ENCODE measurements at places on chromosomes 5 and 9.

DNA sequence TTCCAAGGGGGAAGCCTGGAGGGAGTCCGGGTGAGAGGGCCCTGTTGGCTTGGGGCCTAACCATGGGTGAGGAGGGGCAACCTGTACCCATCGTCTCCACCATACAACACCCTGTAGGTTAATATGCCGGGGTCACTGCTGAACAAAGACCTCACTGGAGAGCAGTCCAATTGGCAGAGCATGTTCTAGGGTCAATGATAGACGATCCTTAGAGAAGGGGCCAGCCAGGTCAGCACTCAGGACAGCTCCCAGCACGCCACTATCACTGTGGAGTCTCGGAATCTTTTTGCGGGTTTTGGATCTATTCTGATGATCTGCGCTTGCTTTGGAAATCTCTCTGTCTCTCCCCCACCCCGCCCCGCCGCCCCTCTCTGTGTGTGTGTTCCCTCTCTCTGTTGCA is 218.4 kb upstream of the MVB12B start:
- no peak for DNase-seq

DNA sequence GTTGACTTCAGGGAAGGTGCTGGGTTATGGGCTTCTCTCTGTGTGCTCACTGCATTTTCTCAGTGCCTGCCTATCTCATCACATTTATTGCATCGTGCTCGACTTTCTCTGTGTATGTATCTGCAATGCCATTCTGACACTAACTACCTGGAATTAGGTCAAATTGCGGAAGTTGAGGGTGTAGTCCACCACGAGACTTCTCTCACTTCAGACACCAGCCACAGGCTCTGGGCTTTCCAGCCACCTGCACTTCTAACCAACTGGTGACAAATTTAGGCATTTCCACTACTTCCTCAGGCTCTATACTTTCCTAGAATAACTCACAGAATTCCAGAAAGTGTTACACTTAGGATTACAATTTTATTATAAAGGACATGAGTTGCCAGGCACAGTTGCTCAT is 188.6 kb upstream of the ZNF608 start:
- DNase-seq: no peak

DNA sequence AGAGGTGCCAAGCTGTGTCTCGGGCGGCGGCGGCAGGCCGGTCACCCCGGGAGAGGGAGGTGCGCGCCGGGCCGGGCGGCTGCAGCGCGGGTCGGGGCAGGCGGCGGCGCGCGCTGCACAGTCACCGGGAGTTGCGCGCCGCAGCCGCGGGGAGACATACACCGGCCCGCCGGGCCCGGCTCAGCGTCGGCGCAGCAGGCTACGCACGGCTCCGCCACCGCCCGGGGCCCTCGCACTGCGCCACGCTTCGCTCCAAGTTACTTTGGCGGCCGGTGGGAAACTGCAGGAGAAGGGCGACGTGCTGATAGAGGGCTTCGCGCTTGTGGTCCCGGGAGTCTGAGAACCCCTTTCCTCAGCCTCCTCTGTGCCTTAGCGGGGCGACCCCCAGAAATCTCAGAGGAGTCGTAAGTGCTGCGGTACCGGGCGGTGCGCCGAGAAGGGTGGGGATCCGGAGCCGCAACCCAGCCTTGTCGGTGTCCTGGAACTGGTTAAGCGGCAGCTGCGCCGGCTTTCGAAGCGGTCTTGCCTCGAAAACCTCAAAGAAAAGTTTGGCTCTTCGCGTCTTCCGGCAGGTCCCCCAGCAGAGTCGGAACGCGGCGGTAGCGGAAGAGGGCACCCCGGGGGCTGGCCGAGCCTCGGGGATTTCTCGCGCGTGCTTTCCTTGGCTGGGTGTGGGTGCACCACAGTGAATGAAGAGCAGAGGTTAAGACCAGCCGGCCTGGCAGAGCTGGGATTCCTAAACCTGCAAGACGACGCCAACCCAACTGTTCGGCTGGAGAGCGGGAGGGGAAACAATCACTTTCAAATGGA is at the start of gene EFNA5:
TSS of gene EFNA5 (minus strand) at position 6 of the 810 bp plus-strand sequence.
- DNase-seq: peak; percentile 62

- peak; percentile 13 for DNase-seq
Measured at GRCh38 chr9:2066312-2067273, 51.4 kb downstream of the SMARCA2 start.

GRCh38 chr5:10671041-10672008 is 89.7 kb downstream of the DAP start:
- DNase-seq: no peak

GRCh38 chr5:159174511-159175168 is 34.7 kb downstream of the RNF145 start:
- DNase-seq: no peak

DNA sequence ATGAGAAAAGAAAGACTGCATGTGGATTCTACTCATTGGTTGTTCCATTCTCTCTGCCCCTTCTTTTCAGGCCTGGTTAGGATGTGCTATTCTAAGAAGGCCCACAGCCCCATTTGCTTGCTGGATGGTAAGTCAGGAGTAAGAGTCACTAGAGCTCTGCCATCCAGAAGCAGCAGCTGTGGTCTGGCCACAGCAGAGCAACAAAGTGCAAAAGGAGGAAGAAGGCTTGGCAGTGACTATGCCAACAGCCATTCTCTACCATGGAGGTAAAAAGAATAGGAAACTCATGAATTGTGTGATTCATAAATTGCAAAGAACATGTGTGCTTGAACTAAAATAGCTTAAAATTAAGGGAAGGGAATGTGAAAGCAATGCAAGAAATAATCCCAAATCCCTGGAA is 20.9 kb downstream of the KLHL3 start:
- no peak for DNase-seq

DNA sequence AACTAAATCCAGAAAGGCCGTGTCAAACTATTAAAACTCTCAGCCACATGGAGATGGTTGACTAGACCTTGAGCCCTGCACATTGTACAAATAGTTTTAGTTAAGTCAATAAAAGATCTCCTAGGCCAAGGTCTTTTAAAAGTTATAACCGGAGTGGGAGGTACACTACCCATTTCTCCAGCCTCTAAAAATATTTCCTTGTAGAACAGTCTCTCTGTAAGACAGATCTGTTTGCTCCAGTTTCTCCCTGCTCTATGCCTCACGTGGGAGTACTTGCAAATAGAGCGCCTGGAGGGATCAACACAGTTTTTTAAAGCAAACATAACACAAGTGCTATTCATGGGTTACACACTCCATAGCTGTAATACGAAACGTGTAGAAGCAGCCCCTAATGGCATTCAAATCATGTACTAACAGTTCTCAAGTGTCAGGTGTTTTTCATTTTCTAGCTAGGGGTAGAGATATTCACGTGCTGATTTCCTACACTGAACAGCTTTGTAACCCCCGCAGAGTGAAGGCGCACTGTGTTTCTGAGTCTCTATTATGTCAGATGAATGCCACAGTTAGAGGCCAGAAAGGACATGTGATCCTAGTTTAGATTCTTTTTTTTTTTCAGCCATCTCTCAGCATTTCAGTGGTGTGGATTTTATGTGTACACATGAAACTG is 703.4 kb upstream of the GRAMD2B start:
- DNase-seq: peak; percentile 81

DNA sequence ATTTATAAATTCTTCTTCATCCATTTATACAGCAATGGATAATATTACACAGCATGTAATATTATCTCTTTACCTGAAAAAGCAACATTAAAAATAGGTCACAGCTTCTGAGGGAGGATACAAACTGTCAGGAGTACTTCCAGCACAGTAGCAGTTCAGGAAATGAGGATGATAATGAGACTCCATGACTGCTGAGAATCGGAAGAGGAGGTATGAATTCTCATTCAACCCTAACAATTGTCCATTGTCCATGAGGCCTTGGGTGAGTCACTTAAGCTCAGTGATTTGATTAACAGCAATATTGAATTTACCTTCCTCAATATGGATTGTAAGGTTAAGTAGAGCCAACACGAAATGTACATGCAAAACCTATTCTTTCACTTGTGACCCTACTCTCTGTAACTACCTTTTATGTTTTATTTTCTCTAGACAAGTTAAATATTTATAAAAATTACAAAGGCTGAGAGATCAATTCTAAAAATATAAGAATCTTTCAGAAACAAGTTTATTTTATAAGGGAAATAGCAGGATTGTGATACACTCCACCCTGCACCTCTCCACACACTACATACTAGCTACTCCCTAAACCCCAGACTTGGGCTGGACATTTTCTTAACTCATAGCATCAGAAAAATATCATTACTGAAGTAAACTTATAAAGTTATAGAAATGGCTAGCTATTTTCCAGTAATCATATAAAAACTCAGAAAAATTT is 159.1 kb upstream of the ACOT12 start:
- DNase-seq: no peak

GRCh38 chr5:14413331-14413750 is 168.3 kb upstream of the OTULINL start:
- no peak for DNase-seq

DNA sequence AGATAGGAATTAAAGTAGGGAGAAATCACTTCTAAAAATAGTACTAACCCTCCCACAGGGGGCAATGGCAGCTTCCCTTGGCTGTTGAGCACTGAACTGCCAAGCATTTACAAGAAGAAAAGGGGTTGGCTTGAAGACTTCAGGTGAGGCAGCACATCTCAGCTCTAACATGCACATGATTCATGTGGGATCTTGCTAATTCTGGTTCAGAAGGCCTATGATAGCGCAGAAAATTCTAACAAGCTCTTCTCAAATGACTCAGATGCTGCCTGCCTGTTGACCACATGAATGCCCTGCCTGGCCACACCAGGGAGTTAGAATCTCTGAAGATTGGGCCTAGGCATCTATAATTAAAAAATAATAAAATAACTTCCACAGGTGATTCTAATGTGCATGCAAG is 22.6 kb downstream of the CD180 start:
- DNase-seq: no peak

DNA sequence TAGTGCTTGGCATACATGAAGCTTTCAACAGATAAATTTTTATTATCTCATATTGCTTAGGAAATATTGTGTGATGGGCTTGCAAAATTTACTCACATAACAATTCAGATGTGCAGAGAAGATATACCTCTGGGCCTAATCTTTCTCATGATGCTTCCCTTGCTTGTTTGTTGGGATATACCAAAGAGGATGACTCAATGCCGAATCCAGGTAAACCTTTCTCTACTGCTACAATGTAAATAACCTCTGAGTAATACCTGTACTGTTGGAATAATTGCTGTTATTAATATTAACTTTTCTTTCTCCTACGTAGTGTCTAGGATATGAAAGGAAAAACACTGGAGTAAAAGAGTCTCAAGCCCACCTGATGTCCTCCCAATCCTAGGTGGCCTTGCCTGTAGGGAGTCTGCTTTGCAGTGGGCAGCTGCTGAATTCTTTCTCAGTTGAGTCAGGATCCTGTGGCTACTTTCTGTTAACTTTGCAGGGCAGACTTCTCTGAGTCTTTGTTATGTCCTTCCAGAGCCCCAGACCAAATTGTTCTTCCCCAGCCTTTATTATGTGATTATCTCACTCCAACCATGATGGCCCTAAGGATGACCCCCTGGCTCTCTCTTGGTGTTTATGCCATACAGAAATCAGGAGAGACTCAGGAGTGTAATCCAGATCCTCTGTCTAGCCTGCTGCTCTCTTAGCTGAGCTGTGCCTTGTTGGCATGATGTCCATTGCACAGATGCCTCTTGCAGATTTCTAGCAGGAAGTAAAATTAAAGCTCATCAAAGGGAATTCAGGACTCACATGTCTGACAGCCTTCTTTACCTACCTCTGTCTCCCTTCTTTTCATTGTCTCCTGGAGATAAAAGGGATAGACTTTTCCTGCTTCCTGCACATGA is 208.1 kb downstream of the SNX18 start:
- no peak for DNase-seq

GRCh38 chr9:19320495-19320894 is 59.5 kb downstream of the RPS6 start:
- DNase-seq: no peak

DNA sequence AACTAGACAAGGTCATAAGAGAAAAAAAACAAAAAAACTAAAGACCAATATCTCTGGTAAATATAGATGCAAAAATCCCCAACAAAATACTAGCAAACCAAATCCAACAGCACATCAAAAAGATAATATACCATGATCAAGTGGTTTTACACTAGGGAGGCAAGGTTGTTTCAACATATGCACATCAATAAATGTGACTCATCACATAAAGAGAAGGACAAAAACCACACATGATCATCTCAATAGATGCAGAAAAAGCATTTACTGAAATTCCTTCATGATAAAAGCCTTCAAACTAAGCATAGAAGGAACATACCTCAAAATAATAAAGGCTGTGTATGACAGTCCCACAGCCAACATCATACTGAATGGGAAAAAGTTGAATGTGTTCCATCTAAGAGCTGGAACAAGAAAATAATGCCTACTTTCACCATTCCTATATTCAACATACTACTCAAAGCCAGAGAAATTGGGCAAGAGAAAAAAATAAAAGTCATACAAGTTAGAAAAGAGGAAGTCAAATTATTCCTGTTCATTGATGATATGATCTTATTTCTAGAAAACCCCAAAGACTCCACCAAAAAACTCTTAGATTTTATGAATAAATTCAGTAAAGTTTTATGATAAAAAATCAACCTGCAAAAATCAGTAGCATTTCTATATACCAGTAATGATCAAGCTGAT is 72.2 kb upstream of the FAM169A start:
- DNase-seq: no peak

GRCh38 chr9:37715991-37716505 is 37.6 kb upstream of the TRMT10B start:
- DNase-seq: no peak

All from COR-L47 (cell line).